Right lobe of liver (tissue), 6 donors: ENCODE measurements at places on chromosomes 2 and 18.

- no peak for DNase-seq
Measured at GRCh38 chr2:133532919-133533318, 35.3 kb downstream of the NCKAP5 start.

- DNase-seq, result no peak
Measured at GRCh38 chr2:236561874-236562273, 7.8 kb upstream of the ACKR3 start.

- no peak for DNase-seq
Measured at GRCh38 chr18:3118195-3119010, 101.4 kb downstream of the MYOM1 start.

GRCh38 chr18:2965797-2966196, 47.1 kb downstream of the LPIN2 start:
- no peak for DNase-seq

DNA sequence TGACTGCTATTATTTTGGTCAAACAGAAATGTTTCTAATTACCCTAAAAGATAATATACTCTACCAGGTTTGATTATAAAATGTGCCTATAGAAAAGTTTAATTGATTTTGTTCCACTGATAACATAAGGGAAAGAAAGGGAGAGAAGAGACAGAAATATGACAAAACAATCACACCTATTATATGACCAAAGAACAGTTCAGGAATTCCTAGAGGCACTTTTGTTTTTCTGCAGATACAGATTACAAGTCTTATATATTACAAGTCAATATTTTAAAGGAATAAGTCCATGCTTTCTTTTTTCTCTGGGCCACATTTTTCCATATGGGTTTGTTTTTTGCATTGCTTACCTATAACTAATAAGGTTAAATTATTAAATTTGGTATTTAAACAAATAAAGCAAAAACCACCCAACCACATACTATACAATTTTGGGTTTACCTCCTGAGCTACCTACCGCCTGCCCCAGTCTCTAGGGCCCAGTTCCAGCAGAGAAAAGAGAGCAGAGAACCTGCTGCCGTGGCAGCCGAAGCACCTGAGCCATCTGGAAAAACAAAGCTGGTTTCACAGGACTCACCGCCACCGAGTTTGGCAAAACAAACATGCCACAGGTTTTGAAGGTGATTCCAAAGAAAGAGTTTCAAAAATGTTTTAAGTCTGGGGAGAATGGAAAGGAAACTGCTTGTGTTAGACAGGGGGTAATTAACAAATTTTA, 92.1 kb downstream of the DYM start:
- DNase-seq, result peak; percentile 60

- no peak for DNase-seq
Measured at GRCh38 chr18:8167026-8167425, 442.2 kb upstream of the RAB12 start.

GRCh38 chr2:209094221-209094620, 329.6 kb upstream of the MAP2 start:
- no peak for DNase-seq

- no peak for DNase-seq
Measured at GRCh38 chr2:37604716-37605115, 66.7 kb downstream of the CDC42EP3 start.

DNA sequence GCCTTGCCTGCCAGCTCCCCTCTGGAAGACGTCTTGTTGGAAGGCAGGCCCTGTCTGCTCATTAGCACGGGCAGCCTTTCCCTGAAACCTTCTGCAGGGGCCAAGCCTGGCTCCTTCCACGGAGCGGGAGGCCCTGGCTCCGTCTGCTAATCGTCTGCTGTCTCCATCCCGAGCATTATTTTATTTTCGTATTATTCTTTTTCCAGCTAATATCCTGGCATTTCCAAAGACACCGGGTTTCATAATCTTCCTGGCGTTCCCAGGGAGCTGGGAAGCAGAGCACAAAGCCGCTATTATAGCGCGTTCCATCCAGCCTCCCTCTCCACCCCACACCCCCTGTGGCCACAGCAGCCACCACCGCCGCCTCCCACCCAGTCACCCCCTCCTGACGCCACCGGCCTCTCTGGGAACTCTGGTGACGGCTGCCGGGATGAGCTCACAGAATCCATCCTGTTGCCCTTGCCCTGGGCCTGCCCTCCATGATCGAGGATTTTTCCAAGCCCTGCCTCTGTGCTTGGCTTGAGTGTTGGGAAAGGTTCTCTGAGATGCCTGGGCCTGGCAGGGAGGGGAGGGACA, 125.5 kb downstream of the DYSF start:
- no peak for DNase-seq

- DNase-seq, result no peak
Measured at GRCh38 chr18:55249550-55249949, 290.3 kb upstream of the CCDC68 start.

DNA sequence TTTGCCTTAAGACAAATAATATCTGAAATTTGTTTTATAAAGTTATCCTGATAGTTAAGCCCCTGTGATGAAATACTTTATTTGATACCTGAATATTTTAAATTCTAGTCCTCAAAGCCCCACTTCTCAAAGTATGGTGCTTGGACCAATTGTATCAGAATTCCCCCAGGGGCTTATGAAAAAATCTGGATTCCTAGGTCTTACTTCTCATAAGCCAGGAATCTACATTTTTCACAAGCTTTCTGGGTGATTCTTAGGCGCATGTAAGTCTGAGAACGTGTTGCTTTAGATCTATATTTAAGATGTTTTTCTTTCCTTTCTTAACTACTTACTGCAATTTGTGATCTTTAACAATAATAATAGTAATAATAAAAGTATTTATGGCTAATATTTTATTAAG, 53.1 kb downstream of the MYO1B start:
- no peak for DNase-seq

DNA sequence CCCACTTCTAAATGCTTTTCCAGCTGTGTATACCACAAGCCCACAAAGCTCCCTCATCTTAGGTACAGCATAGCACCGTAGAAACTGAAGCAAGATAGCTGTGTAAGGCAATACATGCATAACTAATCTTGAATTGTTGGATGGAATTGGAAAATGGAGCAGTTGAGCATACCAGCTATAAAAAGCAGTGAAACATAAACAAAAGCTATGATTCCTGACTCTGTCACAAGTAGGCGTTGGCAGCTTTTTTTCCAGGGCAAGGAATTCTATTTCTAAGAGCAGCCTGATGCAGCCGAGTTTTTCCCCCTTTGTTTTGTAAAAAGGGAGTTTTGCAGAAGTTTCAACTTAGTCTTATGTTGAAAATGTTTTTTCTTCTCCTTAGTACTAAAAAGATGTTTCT, 32.4 kb downstream of the MOGAT1 start:
- DNase-seq, result no peak

- no peak for DNase-seq
Measured at GRCh38 chr2:49271060-49271606, 116.8 kb upstream of the FSHR start.

DNA sequence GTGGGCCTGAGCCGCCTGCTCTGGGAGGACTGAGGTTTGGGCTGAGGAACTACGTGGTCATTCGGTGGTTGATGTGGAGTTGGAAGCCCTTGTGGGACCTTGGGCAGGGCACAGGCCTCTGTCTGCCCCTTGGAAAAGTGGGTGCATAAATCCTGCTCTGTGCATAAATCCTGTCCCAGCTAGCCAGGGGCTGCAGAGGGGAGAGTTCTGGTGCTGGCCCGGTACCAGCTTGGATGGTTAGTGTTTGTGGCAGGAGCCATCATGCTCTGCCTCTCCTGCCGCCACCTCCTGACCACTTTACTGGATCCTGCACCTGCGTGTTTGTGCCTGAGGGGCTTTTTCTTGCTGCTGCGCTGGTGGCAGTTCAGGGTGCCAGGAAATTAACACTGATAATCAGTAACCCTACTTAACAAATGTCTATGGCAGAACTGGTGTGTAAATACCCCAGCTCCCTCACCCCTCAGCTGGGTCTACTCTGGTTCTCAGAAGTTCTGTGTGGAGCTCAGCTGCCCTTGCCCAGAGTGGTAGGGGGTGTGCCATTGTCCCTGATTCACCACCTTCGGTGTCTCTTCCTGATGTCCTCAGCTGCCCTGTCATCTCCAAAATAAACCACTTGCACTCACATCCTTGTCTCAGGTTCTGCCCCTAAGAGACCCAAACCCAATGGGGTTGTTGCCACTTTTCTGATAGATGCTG, 156.8 kb downstream of the GLI2 start:
- peak; percentile 22 for DNase-seq

- no peak for DNase-seq
Measured at GRCh38 chr2:18399601-18400000, 160.9 kb downstream of the RDH14 start.

- no peak for DNase-seq
Measured at GRCh38 chr2:98583276-98583675, 25.0 kb downstream of the COA5 start.

DNA sequence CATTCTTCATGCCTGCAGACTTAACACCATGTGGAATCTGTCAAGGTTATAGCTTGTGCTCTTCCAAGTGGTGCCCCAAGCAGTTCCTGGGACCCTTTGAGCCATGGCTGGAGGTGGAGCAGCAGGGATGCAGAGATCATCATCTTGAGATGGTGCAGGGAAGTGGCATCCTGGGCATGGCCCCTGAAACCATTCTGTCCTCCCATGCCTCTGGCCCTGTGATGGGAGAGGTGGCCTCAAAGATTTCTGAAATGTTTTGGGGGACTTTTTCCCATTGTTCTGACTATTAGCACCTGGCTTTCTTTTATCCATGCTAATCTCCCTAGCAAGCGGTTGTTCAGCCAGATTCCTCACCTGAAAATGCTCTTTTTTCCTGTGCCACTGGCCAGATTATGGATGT, 10.3 kb upstream of the TMEM37 start:
- DNase-seq, result no peak

DNA sequence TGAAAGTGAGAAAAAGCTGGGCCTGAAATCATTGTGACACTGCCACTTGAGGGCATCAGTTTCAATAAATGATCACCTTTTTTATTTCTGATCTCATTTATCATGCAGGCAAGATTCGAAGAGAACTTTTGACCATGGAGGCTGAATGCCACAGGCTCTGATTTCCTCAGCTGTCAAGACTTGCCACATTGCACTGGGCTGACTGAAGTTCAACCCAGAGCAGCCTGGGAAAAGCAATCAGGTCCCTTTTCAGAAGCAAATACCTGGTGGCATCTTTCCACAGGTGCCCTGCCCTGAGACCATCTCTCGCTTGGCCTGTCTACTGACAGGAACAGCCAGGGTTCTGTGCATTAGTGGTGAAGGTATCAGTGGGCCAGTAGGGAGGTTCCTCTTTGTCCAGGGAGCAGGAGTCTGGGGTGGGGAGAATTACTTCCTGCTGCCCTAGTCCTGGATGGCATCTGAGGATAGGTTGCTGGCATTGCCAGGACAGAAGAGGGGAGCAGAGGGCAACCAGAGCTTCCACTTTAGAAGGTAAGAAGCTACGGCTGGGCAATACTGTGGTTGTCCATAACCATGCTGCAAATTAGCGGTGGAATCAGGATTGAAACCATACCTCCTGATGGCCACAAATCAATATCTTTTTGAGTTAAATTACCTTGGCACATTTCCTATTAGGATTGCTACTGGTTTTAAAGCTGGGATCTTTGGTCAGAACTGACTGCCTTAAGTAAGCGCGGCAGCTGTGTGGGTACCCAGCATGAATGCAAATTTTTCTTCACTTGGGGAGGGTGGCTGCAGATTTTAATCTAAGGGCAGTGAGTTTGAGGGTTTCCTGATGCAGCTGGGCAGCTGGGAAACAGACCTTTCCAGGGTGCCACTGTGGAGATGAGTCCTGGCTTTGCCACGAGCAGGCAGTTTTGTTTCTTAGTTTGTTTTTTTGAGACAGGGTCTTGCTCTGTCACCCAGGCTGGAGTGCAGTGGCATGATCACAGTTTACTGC, 394.5 kb downstream of the ALK start:
- DNase-seq, result no peak

GRCh38 chr2:204201507-204201906, 264.9 kb downstream of the ICOS start:
- no peak for DNase-seq

- DNase-seq, result no peak
Measured at GRCh38 chr2:106142683-106143082, 51.4 kb downstream of the UXS1 start.

DNA sequence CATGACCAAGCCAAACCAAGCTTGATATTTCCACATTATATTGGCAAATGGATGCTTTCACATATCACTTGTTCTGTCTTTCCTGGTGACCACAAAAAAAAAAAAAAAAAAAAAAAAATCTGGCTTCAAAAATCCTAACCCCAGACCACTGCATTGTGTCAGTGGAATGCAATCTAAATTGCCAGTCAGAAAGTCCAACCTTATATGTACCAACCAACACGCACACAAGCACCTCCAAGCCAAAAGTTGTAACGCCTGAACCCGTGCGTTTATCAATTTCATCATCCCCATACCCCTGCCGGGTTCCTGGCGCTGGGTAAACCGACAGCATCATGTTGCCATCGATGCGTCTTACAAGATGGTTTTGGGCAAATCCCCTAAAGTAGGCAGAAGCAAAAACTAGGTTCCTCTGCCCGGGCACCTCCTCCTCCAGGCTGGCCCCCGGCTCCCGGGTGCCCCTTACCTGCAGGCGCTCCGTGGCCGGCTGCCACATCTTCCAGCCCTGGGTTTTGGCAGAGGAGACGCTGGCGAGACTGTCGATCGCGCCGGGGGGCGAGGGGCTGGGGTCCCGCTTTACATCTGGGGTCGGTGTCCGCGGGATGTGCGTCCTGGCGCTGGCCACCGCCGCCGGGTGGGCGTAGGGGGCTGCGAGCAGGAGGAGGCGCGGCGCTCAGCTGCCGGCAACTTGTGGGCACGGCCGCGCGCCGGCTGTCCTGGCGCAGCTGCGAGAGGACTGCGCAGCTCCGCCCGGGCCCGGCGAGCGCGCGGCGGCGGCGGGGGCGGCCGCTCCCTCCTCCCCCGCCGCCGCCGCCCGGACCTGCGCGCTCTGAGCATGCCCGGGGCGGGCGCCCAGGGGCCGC, at the start of gene PID1:
Gene PID1, minus strand, starts transcription at position 737 of the 860 bp plus-strand sequence. Its CDS starts 244 bp downstream, at position 493.
- peak; percentile 64 for DNase-seq

GRCh38 chr2:95042472-95043271, 17.2 kb downstream of the MAL start:
- DNase-seq, result no peak

DNA sequence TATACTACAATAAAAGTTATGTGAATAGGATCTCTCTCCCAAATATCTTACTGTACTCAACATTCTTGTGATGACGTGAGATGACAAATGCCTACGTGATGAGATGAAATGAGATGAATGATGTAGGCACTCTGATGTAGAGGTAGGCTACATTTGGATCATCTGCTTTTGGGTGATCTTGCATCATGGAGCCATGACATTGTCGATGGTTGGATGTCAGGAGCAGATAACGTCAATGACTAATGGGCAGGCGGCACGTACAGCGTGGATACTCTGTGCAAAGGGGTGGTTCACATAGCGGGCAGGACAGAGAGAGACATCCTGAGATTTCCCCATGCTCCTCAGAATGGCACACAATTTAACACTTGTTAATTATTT, 40.8 kb upstream of the PPP1R1C start:
- DNase-seq, result no peak

- DNase-seq, result no peak
Measured at GRCh38 chr2:120992791-120993555, 257.3 kb downstream of the GLI2 start.

DNA sequence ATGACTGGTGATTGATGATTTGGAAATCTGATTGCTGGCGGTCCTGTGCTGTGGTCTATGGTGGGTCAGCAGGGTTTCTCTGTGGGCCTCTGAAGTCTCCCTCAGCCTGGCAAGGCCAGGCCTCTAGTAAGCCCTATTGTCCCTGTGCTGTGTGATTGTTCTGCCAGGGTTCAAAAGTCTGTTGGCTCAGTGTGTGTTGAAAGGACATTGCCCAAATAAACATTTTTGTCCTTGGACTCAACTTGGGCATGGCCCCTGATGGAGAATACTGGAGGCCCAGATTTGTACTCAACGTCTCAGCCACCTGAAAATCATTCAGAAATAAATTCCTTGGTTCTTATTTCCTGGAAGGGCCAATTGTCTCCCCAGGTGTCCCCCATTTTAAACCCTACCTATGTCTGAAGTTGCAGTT, 74.4 kb downstream of the MAP4K4 start:
- no peak for DNase-seq
